AG09319 (cell line): ENCODE measurements at places on chromosomes 4 and X.

- no peak for DNase-seq
Observed at GRCh38 chrX:109372291-109372690, 109.6 kb downstream of the GUCY2F start.

GRCh38 chrX:1911401-1912128 is 296.7 kb downstream of the ASMT start:
- no peak for DNase-seq

GRCh38 chrX:70423936-70424675 is 992 bp downstream of the GDPD2 start:
- no peak for DNase-seq

GRCh38 chr4:114396808-114397207 is 201.8 kb upstream of the UGT8 start:
- DNase-seq, result no peak

DNA sequence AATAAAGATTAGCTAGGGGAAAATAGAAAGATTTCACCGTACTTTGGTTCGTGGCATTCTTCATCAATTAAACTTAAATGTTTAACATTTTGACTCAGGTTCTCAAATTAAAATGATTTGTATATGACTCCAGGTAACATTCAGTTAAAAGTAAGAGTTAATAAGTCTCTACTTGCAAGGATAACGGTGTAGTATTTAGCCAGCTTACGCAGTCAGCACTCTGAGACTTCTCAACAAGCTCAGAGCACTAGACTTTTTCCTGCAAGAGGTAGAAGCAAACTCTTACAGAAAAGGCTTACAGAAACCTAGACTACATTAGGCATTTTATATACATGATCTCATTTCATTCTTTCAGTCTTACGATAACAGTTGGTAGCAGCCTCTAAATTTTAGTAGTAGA is 96.4 kb upstream of the PPARGC1A start:
- no peak for DNase-seq

DNA sequence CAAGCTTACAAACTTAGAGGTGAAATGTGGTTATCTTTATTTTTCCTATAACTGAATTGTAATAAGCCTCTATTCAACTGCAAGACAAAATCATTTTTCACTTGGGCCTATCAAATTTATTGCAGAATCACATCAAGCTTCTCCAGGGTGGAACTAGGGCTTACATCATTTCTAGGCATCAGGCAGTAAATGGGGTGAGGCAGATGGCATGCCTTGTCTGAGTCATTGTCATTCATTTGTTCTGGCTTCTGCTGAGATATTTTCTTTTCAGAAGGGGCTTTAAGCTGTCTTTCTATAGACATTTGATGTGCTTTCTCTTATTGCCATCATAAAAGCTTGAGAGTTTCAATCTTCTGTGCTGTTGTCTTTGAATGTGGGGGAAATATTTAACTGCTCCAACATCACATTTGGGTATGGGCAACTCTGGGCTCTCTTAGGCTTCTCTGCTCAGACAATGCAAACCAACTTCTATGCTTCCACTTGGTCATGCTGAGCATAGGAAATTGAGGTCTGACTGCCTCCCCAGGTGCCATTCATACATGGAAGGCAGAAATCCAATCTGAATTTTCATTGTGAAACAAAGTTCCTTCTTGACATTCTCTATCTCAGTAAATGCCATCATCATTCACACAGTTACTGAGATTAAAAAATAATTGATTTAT is 225.8 kb upstream of the GIMD1 start:
- DNase-seq, result no peak

GRCh38 chr4:8295471-8295870 is 25.9 kb downstream of the HTRA3 start:
- DNase-seq, result no peak

GRCh38 chr4:40409835-40410234 is 74.7 kb downstream of the CHRNA9 start:
- no peak for DNase-seq

DNA sequence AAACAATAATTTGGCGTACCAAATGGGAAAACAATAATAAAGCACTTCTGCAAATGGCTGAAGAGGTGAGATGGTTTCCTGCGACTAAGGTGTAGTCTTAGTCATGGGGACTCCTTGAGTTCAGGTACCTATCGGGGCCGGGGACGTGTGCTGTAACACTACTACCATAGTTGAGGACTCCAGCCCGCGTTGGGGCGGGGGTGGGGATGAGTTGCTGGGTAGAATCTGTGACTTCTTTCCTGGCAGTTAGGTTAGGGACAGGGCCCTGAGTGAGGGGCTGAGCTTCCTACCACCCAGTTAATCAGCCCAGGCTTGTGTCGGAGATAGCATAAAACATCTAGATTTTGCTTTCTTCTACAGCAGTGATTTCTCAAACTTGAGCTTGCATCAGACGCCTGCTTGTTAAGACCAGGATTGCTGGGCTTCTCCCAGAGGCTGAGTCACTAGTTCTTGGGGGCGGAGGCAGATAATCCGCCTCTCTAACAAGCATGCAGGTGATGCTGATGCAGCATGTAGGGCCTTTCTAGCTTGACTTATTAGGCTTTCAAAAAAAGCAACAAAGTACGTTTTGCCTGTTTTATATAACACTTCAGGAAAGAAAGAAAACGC is 30.2 kb downstream of the RBBP7 start:
- peak; percentile 31 for DNase-seq

- DNase-seq, result no peak
Observed at GRCh38 chr4:123093236-123093635, 170.8 kb upstream of the NUDT6 start.

- no peak for DNase-seq
Observed at GRCh38 chr4:109128589-109128988, 173.9 kb downstream of the COL25A1 start.

GRCh38 chrX:24148121-24148520 is 1.4 kb upstream of the ZFX start:
- DNase-seq, result no peak

DNA sequence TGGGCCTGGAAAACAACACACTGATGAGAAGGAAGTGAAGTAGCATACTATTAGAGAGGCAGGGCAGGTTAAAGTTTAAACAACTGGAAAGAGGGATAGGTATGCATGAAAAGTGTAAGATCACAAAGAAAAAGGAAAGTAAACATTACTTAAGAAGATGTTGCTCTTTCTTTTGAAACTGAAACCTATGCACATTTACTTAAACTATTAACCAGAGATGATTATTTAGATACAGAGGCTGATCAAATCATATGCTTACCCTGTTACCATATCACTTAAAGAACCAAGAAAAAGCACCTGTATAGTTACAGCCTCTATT is 37.8 kb downstream of the NAP1L5 start:
- DNase-seq, result no peak
